Stimulated activated CD4-positive, alpha-beta T cell treated with anti-CD3 and anti-CD28 coated beads, TNF-alpha, amount 100 ng/mL, for 24 hours (primary cell): ENCODE measurements at places on chromosomes 12 and 14.
A peak's percentile ranks its signal among the peaks of the same experiment; 100 is the strongest.

DNA sequence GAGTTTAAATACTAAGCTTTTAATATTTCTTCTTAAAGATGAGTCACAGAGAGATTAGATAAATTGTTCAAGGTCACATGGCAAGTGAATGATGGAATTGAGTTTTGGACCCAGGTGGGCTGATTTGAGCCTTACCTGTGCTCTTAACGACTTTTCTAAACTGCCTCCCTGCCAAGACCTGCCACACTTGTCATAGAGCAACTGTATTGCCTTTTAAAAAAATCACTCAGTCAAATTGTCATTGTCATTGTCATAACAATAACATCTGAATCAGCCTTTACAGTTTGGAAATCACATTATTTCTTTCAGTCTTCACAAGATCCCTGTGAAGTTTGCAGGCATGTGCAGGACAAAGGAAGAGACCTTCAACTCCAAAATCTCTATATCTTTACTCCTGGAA lies 25.7 kb downstream of the SLC4A8 start:
- DNase-seq, result no peak

- no peak for DNase-seq
Observed at GRCh38 chr12:102548543-102548942, 68.2 kb upstream of the IGF1 start.

- no peak for DNase-seq
Observed at GRCh38 chr12:59595565-59595882, 305 bp upstream of the SLC16A7 start.

GRCh38 chr14:102885737-102886447 lies 36.6 kb upstream of the AMN start:
- DNase-seq, result no peak

GRCh38 chr14:21298358-21298757 lies 18.5 kb downstream of the RPGRIP1 start:
- no peak for DNase-seq

DNA sequence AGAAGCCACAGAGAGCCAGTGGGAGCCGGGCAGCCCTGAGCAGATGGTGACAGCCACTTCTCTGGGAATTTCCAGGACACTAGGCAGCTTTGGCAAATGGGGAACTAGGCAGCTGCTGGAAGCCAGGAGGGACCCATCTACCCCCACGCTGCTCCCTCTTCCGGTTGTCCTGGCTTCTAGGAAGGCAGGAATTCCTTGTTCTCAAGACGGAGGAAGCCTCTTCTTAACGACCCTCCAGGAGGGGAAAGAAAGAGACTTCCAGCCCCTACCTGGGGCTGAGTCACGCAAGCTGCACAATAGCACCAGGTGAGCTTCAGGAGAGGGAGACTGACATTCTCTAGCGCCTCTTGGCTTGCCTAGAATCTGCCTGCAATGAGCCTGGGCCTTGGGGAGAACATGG lies 141.5 kb downstream of the ANO2 start:
- DNase-seq, result no peak

DNA sequence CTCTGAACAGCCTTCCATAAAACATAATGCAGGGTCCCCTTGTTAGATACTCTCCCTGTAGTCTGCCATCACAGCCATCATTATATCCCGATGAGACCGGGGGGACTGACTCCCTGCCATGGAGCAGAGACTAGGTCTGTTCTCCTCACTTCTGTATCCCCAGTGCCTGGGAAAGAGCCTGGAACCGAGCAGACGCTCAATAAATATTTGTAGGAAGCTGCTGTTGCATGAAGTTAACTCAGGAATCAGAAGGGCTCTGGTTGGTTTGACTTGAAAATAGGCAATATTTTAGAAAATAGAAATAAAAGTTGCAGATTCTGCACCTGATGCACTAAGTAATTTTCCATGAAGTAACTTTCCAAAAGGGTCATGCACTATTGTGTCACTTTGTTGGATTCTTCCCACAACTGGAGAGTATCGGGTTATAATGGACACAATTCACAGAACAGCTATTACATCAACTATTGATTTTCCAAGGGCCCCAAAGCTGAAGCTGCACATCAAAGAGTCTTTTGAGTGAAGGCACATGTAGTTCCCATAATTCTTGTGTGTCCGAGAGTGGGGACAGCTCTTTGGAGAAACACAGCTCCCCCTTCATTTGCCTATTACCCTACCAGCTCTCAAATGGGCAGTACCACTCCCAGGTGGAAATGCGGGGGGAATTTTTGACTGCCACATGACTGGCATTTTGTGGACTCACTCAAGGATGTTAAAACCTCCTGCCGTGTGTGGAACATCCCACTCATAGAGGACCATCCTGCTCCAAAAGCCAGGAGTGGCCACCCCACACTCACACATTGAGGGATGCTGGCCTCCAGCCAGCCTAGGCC lies 18.8 kb downstream of the CLMN start:
- DNase-seq, result no peak

- peak; percentile 69 for DNase-seq
Observed at GRCh38 chr14:20632831-20633691, 8.4 kb downstream of the OR6S1 start.

- no peak for DNase-seq
Observed at GRCh38 chr14:95047754-95048153, 109.6 kb downstream of the DICER1 start.

DNA sequence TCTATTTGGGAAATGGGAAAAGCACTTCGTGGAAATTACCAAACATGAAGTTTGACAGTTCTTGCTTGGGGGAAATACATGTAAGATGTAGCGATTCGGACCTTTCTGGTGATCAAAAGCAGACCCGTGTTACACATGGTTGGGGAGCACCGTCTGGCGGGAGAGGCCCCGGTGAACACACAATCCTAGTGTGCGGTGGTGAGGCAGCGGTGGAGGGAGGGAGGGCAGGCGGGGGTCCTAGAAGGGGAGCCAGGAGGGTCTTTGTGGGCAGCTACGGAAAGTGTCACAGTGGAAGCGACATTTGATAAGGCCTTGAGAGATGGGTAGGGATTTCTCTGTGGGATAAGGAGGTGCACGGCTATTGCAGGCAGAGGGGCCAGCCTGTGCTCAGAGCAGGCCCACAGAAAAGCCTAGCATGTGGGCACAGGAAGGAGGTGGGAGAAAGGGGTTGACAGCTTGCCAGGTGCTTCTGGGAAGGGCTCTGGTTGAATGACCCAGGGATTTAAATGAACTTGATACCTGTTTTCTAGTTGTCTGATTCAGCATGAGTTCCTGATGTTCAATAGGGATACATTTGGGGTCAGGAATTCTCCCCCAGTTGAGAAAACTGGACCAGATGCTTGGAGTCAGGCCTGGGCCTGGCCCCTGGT lies 7.2 kb downstream of the MVK start:
- no peak for DNase-seq

DNA sequence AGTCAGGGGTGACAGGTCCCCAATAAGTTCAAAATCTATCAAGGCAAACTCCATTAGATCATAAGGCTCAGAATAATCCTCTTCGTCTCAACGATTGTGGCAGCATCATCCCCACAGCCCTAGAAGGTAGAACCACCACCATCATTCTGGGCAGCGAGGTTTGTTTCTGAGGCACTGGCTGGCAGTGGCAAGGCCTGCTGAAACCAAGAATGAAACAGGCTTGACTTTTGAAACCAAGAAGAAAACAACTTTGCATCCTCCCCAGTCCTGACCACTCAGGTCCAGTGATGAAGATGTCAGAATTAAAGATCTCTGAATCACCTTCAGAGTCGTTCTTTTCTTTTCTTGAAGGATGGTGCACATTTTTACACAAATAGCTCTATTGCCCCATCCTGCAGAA lies 152.6 kb upstream of the SYT1 start:
- DNase-seq, result no peak

GRCh38 chr14:71451501-71451900 lies 480.7 kb upstream of the RGS6 start:
- DNase-seq, result no peak

GRCh38 chr14:22303589-22304195 lies 285.3 kb downstream of the DAD1 start:
- no peak for DNase-seq

- no peak for DNase-seq
Observed at GRCh38 chr12:12327802-12328201, 22.2 kb downstream of the MANSC1 start.

GRCh38 chr12:106343214-106343528 lies 14.4 kb upstream of the POLR3B start:
- DNase-seq, result no peak

DNA sequence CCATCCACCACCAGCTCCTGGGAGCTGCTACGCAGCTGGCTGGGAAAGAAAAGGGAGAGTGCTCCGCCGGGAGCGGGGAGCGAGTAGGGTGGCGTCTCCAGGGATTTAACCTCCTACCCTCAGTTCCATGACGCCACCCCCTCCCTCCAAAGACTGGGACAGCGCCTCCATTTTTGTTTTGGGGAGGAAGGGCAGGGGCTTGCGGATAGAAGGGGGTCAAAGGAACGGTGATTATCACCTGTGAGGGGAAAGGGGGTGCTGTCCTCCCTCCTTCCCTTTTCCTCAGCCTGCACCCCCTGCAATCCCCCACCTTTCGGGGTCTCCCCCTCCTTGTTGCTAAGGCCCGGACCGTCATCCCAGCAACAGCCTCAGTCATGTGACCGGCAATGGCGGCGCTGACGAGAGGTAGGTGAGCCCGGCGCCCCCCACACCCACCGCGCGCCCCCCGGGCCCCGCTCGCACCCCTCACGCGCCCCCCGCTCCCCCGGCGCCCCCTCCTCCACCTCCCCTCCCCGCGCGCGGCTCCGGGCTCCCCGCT lies at the start of gene DTX3:
Gene DTX3 (plus strand): TSS at position 371 of the 538 bp plus-strand sequence. CDS start 1,694 bp downstream, outside the sequence.
- DNase-seq, result no peak

DNA sequence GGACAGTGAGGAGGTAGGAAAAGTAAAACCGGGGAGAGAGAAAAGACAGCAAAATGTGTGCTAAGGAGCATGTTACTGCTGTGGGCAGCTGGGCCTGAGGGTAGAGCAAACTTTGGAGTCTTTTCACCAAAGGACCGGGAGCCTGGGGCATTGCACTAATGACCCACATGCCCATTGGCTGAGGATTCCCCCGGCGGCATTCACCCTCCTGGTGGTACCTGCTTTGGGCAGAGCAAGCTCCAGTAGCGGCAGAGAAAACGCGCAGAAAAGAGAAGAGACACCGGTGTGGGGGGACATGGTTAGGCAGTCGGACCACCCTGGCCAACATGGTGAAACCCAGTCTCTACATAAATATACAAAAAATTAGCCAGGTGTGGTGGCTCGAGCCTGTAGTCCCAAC lies 83.4 kb upstream of the ESRRB start:
- no peak for DNase-seq

GRCh38 chr14:64701660-64702059 lies 2.6 kb upstream of the PLEKHG3 start:
- no peak for DNase-seq
